ENCODE measurements at places on chromosomes 6 and 20.

DNA sequence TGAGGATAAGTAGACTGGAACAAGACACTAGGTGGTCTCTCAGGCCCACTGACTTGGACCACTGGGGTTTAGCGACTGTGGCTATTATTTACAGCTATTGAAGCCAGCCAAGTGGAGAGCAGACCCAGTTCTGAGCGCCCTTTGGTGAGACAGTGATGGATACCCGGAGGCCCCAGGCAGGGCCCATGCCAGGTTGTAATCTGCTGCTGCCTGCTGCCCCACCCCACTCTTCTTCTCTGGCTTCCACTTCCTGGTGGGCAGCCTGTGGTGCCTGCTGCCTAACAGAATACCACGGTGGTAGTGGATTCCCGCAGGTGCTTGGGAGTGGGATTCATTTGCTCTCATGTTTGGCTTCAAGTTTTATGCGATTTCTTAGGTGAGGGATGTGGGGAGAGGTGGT lies 570 bp downstream of the RAB44 start:
- no peak for DNase-seq

DNA sequence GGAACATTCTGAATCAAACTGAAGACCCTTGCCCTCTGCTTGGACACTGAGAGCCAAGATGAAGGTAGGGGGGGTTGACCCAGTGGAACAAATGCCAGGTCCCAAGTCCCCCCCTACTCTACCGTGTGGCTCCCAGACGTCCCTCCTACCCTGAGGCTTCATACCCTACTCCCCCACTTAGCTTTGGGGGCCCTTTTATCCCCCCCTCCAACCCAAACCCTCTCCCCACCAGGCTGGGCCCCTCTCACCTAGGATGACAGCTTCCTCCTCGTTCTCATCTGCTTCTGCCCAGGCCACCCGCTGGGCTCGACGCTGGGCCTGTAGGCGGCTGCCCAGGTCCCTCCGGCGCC lies 1.5 kb downstream of the DDRGK1 start:
- DNase-seq = no peak

- no peak for DNase-seq
Measured at GRCh38 chr20:15794409-15794808, 778.8 kb downstream of the KIF16B start.

GRCh38 chr6:90177544-90178383 lies 118.9 kb downstream of the BACH2 start:
- DNase-seq = no peak

- no peak for DNase-seq
Measured at GRCh38 chr20:58896820-58897219, 44.3 kb downstream of the GNAS start.

DNA sequence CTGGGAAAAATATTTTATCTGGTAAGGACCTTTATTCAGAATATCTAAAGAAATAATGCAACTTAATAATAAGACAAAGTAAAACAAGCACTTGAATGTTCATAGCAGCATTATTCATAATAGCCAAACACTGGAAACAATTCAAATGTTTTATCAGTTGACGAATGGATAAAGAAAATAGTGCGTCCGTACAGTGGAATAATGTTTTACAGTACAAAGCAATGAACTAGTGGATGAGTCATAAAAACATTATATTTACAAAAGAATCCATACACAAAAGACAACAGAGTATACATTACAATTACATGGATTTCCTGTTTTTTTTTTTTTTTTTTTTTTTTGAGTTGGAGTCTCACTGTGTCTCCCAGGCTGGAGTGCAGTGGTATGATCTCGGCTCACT lies 12.7 kb downstream of the SMAP1 start:
- DNase-seq = no peak

- DNase-seq = peak; percentile 41
Measured at GRCh38 chr6:43873806-43874714, 104.0 kb downstream of the VEGFA start.

GRCh38 chr6:90202156-90202555 lies 94.5 kb downstream of the BACH2 start:
- no peak for DNase-seq

DNA sequence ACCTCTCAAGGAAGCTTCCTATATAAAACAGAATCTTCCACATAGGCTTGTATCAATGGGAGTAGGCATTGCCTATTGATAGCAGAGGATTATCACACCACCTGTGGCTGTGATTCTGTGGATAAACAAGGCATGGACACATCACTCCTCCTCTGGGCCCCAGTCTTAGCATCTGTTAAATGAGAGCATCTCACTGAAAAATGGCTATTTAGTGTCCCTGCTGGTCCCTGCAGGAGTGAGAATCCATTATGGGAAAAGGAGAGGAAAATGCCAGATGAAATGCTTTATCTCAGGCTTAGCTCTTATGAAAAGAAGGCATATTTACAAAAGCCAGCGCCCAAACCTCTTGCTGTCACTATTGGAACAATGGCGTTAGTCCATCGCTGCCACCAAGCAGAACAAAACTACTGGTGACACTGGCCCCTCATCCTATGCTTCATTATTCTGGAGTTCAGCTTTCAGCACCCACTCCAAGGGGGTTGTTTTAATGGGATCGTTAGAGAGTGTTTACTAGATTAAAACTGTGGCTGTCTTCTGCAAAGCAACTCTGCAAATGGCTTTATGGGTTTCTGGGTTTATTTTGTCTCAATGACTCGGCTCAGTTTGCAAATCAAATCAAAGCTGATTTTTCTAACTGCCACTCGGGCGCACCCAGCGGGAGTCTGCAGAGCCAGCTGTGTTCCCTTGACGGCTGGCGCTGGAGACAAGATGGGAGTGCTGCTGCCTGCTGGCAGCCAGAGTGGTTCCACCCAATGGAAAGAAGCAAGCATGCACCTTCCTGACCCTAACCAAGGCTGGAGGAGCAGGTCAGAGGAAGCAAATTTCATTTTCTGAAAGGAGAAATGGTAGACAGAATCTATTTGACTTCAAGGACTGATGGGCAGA lies 658.8 kb upstream of the CHD6 start:
- DNase-seq = no peak

DNA sequence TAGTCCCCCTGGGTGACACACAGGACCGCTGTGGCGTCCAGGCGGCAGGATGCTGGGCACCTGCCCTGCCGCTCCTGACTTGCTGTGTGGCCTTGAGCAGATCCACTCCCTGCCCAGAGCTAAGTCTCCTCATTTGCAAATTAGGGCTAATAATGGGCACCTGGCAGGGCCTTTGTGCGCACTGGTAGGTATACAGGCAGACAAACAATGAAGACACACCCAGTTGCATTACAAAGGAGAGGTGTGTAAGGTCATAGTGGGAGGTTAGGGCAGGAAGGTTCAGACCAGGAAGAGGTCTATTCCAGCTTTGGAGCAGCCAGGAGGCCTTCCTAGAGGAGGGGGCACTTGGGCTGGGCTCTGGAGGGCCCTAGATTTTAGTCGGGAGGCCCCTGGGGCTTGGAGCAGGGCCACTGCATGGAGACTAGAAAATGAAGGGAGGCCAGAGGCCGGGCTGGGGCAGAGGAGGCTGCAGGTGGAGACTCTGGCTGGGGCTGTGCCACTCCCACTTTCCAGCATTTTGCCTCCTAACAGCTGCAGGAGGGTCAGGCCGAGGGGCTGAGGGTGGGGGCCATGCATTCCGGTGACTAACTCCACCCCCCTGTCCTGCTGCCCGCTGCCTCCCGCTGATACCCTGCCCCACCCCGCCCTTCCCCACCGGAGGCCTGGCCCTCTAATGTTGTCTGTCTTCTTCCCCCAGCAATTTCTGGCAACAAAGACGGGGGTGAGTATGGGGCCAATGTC lies 28.5 kb downstream of the MYH7B start:
- DNase-seq = no peak

DNA sequence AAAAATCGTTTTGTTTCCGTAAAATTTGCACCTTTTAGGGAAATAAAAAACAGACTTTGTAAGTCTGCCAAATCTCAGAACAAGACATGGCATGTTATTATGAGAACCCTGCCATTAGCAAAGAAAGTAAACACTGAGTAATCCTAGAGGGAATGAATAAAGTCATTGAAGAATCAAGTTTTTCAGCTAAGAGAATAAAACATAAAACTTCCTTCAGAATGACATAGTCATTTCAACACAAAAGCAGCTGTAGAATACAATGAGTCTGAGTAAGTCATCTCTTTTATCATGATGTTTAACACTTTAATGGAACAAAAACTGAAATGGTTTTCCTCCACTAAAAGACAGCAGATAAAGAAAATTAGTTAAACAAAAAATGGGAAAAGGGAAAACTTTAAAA lies 10.3 kb upstream of the DST start:
- no peak for DNase-seq

DNA sequence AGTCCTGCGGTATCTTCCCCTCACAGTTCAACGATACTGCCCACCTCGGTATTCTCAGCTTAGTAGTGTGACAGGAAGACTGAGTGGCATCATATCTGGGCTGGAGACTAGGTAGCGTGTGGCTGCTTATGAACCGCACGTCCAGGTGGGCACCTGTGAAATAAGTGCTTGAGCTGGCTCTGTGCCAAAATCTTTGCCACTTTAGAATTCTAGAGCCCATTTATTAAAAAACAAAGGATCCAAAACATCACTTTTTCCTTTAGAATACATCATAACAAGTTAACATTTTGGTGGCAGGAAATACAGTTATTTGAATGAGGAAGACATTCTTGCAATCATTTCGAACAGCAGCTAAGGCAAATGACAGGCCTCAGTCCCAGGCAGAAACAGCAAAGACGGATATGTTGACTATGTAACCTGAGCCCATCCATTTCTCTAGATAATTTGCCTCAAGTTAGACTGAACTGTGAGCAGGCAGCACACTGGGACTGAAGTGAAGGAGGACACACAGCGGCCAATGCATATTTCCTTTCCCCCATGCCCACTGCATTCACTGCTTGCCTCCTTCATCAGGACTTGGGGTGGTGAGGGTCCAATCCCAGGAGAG lies 136.6 kb downstream of the GMDS start:
- no peak for DNase-seq

DNA sequence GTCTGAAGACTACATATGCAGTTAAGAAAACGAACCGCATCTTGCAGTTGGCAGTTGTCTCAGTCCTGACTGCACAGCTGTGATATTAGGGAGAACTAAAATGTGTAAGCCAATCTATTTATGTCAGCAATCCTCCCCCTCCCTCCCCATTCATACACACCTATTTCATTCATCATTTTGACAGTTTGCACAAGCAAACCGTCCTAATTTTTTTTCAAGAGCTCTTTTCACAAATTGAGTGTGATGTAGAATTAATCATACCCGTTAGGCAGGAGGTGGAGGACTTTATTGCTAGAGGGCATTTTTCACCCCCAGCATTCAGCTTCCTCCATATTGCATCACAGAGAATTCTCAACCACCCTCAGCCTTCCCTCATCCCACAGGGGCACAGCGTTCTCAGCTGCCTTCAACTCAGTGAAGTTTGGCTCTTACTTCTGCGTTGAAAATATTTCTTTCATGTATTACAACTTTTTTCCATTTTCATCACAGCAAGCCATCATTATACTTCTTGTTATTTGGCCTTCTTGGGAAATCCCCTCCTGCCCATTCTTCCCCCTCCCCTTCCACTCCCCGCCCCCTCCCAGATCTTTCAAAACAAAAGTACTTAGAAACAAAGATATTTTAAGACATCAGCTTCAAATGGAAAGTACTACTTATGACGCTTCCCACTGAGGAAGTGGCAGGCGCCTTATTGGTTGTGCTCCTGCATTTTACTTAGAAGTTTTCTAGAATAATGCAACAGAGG lies 37.5 kb downstream of the NOX3 start:
- DNase-seq = no peak

DNA sequence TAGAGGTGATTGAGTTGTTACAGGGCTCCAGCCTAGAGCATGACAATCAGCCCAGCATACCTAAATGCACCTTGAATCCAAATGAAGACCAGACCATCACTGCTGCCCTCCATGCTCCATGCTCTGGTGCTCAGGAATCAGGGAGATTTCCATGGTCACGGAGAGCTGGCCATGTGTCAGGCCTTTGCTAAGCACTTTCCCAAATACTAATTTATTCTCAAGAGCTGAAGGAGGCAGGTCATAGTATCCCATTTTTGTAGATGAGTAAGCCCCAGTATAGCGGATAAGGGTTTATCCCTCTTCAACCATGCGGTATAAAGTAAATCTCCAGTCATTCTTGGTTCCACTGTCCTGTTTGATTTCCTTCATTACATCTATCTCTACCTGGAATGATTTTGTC lies 240.8 kb downstream of the TFAP2A start:
- no peak for DNase-seq

DNA sequence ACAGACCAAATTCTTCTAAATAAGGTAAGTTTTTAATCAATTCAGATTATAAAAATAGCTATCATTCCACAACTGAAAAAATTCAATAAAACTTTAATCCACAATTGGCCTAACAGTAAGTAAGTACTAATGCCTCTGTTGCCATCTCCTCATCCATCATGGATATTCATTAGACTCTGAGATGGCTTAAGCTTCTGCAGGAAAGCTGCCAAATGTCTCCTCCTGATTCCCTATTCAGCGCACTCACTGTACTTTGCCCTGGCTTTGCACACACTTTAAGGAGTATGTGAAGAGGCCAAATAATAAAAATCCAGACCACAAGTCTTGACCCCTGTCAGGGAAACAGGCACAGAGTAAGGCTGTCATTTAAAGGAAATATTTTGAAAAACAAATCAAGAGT lies 23.6 kb downstream of the PGM3 start:
- DNase-seq = no peak

GRCh38 chr6:166595061-166595780 lies 8.7 kb upstream of the RAMACL start:
- no peak for DNase-seq

GRCh38 chr6:106586815-106587415 lies 42.4 kb downstream of the RTN4IP1 start:
- no peak for DNase-seq

- DNase-seq = no peak
Measured at GRCh38 chr6:118403036-118403435, 145.1 kb upstream of the PLN start.

DNA sequence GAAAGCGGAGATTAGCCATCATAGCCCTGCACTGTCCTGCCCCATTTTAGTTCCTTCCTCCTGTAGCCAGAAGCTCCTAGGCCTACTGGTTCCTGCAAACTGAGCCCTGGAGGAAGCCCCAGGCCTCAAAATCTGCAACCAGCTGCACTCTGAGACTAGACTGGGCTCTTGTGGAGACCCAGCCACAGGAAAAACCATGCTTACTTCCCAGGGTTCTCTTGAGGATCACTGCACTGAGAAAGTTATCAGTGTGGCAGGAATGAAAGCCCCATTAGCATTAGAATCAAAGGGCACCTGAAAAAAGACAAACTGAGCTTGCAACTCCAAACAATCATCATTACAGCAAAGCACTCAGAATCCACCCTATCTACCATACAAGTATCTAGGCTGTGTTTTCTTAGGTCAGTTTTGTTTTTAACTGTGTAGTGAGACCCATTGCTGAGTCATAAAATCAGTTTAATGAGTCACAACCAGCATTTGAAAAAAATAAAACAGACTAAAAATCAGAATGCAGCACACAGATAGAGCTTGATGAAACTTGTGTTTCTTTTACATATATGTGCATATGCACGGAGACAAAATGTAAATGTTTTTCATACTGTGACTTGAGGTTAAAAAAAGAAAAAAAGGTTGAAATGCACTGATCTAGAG lies 91.0 kb downstream of the UNC5CL start:
- DNase-seq = no peak

Measured in progenitor cell of endocrine pancreas (in vitro differentiated cells).